ENCODE measurements at places on chromosomes 12 and 14. TPM values are rescaled to one million over a fixed set of nuclear protein-coding genes. Genes with fewer than 3 reads are reported as not detected.

The ASIC1 gene
- 4.8 TPM for polyA plus RNA-seq

The CCDC196 gene
- polyA plus RNA-seq: 0.23 TPM

The NANOG gene
- polyA plus RNA-seq: 0.08 TPM

The APEX1 gene
- 321 TPM for polyA plus RNA-seq

DNA sequence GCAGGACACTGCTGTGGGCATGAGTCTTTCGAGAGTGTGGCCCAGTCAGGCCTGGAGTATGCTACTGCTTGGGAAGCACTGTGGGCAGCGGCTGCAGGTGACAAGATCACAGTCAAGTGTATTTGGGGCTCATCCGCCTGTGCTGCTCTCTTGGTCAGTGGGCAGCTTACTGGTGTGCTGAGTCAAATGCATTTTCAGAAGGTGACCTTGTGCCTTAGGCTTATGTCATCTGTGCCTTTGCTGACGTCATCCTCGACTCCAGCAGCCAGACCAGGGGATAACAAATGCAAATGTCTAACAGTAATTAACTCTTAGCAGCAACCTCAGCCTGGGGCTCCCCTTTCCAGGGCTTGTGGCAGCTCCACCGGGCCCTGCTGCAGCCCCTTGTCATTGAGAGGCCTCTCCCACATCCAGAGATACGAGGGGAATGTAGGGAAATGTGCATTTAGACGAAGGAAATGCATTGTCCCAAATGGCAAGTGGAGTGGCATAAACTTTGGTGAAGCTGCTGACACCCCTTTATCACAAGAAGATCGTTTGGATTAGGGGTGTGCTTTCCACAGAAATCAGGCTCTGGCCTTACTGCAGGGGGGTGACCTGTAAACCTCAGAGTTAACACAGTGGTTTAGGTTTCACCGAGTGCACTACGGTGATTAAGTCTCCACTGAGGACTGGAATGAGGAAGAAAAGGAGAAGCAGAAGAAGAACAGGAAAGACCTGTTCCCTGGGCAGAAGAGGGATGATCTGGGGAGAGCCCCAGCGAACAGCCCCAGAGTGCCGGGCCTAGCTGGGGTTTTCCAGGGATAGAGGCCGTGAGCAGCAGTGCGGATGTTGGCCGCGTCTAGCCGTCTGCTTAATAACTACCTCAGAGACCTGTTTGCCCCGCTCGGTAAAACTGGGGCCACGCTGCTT is 39.7 kb downstream of the PSMA6 start:
- DNase-seq: no peak

- DNase-seq: no peak
Measured at GRCh38 chr14:54798465-54799124, 104.0 kb downstream of the GCH1 start.

GRCh38 chr14:71632440-71632946 is 299.7 kb upstream of the RGS6 start:
- DNase-seq: no peak

DNA sequence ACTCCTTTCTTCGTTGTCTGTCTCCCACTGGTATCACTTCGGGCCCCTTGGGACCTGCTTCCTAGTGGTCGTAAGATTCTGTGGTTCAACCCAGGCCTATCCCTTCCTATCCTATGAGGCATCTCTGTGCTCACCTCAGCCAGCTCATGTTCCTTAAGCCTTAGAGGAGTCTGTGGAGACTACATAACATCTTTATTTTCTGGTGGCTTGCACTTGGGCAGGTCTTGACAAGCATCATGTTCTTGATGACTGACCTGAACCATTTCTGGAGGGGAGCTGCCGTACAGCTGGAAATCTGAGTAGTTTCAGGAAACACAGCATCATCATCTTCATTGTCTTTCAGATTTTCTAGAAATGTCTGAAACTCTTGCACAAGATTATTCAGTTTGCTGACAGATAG is 69.3 kb downstream of the PPFIBP1 start:
- DNase-seq: no peak

GRCh38 chr14:64637735-64638473 is 66.3 kb upstream of the PLEKHG3 start:
- no peak for DNase-seq

GRCh38 chr14:54728700-54729527 is 162.0 kb downstream of the SAMD4A start:
- DNase-seq: no peak

DNA sequence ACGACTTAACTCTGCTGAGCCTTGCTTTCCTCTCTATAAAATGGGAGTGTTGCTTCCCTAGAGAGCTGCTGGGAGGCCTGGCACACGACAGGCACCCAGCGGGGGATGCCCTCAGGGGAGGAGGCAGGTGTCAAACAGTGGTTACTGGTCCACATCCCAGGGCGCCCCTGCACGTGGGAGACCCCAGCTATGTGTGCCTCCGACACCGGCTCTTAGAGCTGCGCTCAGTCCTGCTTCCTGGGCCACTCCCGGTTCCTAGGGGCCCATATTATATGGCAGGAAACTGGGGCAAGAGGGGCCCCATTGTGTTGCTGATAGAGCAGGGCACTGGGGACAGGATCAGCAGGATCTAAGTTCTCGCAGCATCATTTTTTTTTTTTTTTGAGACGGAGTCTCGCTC is 47.3 kb downstream of the CHGA start:
- DNase-seq: no peak

- DNase-seq: no peak
Measured at GRCh38 chr14:70350078-70350477, 9.4 kb downstream of the COX16 start.

Measured in right renal pelvis (tissue), 4 donors.